ENCODE measurements at places on chromosomes 5 and 9.

DNA sequence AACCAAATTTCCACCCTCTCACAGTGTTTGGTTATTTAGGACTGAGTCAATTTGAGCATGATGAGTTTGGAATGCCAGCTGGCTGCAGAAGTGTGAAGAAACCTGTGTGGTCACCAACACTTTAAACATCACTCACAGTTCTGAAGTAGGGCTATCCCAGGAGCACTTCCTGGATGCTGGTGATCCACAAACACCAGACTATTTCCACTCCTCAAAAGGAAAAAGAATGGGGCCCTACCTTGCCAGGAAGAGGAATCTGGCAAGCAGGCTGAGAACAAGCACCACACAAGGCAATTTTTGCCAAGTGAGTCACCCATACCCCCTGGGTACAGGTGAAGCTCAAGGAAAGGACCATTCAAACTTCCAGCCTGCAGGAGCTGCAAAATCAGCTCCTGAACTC is 294.2 kb upstream of the PTGER4 start:
- DNase-seq, result no peak

- DNase-seq, result no peak
These were observed 106.4 kb downstream of the SLC24A2 start for GRCh38 chr9:19682397-19682796.

DNA sequence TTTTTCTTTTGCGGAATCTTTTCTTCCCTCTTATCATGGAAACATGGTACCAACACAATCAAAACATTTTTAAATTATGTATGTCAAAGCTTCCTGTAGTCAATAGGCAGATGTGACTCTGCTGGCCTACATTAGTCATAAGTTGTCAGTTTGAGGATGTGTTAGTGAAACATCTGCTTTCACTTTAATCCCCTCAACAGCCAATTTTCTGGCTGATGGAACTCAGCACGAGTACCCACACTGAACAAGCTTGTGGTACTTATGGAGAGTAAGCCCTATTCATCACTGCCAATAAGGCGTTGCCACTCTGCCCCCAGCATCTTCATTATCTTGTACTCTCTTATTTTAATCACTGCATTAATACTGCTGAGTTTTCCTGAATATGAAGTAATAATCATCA is 1034.4 kb downstream of the CDH9 start:
- DNase-seq, result no peak

- DNase-seq, result peak; percentile 32
These were observed 157.1 kb upstream of the COL5A1 start for GRCh38 chr9:134484479-134484878.

DNA sequence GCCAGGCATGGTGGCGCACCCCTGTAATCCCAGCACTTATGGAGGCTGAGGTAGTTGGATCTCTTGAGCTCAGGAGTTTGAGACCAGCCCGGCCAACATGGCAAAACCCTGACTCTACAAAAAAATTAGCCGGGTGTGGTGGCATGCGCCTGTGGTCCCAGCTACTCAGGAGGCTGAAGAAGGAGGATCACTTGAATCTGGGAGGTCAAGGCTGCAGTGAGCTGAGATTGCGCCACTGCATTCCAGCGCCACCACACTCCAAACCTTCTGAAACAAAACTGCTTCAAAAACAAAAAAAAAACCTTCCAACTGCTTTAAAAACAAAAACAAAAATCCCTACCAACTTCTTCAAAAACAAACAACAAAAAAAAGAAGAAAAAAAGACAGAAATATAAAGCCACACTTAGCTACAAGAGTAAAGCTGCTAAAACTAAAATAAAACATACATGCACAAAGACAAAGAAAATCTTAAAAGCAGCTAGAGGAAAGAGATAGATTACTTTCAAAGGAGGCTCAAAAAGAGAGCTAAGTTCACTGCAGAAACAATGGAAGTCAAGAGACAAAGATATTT is 11.4 kb downstream of the DCAF10 start:
- DNase-seq, result no peak

DNA sequence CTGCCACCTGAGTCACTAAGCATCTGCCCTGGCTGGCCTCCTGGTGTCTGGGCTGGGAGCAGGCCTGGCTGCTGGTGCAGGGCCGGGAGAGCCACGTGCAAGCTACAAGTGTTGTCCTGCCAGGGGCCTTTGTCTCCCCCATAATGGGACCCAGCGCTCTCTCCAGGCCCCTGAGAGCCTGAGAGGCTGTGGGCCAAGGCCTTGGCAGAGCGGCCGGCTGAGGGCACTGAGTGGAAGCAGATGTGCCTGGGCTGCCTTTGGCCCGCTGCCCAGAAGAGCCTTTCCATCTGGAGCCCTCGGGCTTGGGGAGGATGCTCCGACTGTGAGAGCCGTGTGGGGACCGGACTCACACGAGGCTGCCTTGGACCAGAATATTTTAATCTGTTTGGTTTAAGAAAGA is 185.5 kb downstream of the RGS3 start:
- DNase-seq, result peak; percentile 35

- DNase-seq, result no peak
These were observed 407.2 kb downstream of the EFNA5 start for GRCh38 chr5:107263387-107264018.

- DNase-seq, result no peak
These were observed 64.7 kb downstream of the TLR4 start for GRCh38 chr9:117768750-117769395.

- no peak for DNase-seq
These were observed 1.5 kb downstream of the PKN3 start for GRCh38 chr9:128703616-128704355.

DNA sequence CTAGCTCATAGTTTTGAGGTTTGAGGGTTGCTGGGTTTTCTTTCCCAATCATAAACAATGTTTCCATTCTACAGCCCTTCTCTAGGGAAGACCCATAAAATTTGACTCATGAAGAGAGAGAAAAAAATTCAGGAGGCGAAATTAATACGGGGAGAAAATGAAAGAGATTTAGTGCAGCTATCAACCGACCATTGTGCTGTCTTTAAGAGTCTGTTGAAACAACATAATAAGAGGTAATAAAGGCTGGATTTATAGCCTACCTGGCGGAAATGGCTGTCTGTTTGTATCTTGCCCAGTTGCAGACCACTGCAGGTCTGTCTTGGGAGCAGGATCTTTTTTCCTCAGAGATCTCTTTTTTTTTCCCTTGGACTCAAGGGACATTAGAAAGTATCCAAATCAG is 66.9 kb downstream of the TLR4 start:
- no peak for DNase-seq

DNA sequence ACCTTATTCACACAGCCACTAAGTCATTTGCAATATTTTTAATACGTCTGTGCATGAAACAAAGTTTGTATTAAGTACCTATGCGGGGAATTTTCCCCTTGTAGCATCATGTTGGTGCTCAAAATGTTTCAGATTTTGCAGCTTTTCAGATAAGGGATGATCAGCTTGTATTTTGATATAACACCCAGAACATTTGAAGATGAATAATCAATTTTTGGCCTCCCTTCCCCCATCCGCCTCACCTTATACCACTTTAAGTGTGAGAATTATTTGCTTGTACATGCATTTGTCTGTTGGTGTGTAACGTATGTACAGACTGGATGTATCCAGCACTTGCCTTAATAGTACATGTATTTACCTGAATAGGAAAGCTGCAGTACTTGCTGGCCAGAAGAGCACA is 1.7 kb downstream of the JAK2 start:
- no peak for DNase-seq

DNA sequence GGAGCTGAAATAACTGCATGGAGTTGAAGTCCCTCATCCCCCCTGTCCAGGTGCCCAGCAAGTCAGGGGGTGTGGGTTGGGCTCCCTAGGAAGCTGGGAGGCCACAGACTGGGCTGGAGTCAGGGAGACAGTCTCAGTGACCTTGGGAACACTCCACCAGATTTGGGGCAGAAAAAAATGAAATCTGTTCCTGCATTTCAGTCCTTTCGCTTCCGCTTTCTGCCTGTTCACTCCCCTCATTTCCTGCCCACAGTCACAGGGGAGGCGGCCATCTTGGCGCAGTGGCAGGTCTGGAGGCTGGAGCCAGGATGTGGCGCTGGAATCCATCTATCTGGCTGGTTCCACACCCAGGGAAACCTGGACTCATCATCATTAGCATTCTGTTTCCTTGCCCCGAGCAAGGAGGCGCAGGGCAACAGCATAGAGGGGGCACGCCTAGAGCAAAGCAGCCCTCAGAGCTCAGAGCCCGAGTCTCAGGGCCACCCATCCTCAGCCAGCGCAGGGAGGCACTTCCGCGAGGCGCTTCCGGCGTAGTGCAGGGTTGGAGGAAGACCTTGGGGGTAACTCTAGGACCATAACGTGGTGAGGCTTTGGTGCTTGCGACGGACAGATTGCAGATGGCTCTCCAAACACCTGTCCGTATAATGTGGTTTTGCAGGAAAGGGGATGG is 86.2 kb upstream of the HSPA9 start:
- no peak for DNase-seq

GRCh38 chr9:36762958-36763357 is 190.3 kb downstream of the MELK start:
- no peak for DNase-seq

- DNase-seq, result no peak
These were observed 54.1 kb downstream of the OSMR start for GRCh38 chr5:38899936-38900335.

- DNase-seq, result peak; percentile 17
These were observed 12.0 kb upstream of the CDH6 start for GRCh38 chr5:31181376-31181987.

GRCh38 chr5:33685873-33686755 is 205.7 kb downstream of the ADAMTS12 start:
- DNase-seq, result no peak

All from cerebellum (tissue), 4 donors.